Lung (tissue), 17 donors: ENCODE measurements at places on chromosomes 12 and 14. TPM values are rescaled to one million over a fixed set of nuclear protein-coding genes. Genes with fewer than 3 reads are reported as not detected.

INHBE gene
- total RNA-seq = 0.12 TPM

IGF1 gene
- 9.5 TPM for total RNA-seq

NDRG2 gene
- 50.6 TPM for total RNA-seq

SLC25A3 gene
- total RNA-seq = 575 TPM

DNA sequence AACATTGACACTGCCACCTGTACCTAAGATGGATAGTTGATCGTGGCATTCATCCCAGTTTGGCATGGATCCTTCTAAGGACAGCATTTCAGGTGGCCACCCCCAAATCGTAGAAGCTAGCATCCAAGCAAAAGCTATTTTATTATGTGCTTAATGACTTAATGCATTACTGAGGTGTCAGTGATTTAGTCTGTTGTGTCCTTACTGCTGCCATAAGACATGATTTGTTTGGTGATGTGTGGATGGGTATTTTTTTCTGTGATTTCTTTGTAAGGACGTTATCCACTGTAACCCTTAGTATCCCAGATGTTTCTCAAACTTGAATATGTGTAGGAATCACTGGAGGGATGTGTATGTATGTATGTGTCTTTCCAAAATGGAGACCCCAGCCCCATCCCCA lies 81.2 kb upstream of the EVL start:
- no peaks in the 10 kb centered on the region for H3K27me3 ChIP-seq
- H3K36me3 ChIP-seq = no peaks in the 10 kb centered on the region
- peak; percentile 88 for DNase-seq
- H3K27ac ChIP-seq = no peak overlapping the region
- H3K4me1 ChIP-seq = peaks cover 4% of the 10 kb centered on the region

- no peak overlapping the region for H3K27ac ChIP-seq
- no peaks in the 10 kb centered on the region for H3K4me1 ChIP-seq
- H3K36me3 ChIP-seq = no peaks in the 10 kb centered on the region
- no peak for DNase-seq
- no peaks in the 10 kb centered on the region for H3K27me3 ChIP-seq
Measured at GRCh38 chr12:117680312-117680711, 288.5 kb downstream of the KSR2 start.

DNA sequence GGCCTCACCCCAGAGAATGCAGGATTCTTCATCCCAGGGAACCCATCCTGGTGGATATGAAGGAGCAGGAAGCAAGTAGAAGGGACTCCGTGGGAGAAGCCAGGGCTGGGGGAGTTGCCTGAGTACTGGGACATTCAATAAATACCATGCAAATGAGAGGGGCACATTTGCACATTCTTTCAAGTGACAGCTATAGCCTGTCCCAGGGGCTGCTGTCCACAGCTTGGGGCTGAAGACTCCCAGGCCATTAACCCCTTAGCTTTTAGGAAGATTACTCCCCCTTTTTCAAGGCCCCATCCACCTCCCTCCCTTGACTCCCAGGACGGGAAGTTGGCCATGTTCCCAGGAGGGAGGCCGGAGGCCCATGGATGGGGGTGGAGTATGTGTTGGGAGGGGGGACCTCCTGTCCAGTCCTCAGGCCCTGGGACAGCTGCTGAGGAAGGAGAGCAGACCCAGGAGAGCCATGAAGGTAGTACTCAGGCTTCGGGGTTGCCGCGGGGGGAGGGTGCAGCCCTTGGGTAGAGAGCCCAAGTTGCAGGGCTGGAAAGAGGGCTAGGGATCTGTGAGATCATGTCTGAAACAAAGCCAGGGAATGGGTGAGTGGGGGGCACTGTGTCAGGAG lies 974 bp upstream of the TNS2 start:
- peak overlapping the region; percentile 89 for H3K27ac ChIP-seq
- peak overlapping the region; percentile 73 for H3K4me3 ChIP-seq
- peaks cover 31% of the 10 kb centered on the region for H3K4me1 ChIP-seq
- H3K27me3 ChIP-seq = no peaks in the 10 kb centered on the region
- peaks cover 6% of the 10 kb centered on the region for H3K36me3 ChIP-seq

- H3K36me3 ChIP-seq = no peaks in the 10 kb centered on the region
- peaks cover 51% of the 10 kb centered on the region for H3K27me3 ChIP-seq
- no peak overlapping the region for H3K4me3 ChIP-seq
- H3K4me1 ChIP-seq = peaks cover 4% of the 10 kb centered on the region
- no peak for DNase-seq
- no peak overlapping the region for H3K27ac ChIP-seq
Measured at GRCh38 chr12:107845980-107846659, 71.6 kb downstream of the ASCL4 start.
